ENCODE measurements at places on chromosomes 11 and 22.
A peak's percentile ranks its signal among the peaks of the same experiment; 100 is the strongest.

- no peak for DNase-seq
Observed at GRCh38 chr11:35682230-35683173, 19.9 kb downstream of the TRIM44 start.

DNA sequence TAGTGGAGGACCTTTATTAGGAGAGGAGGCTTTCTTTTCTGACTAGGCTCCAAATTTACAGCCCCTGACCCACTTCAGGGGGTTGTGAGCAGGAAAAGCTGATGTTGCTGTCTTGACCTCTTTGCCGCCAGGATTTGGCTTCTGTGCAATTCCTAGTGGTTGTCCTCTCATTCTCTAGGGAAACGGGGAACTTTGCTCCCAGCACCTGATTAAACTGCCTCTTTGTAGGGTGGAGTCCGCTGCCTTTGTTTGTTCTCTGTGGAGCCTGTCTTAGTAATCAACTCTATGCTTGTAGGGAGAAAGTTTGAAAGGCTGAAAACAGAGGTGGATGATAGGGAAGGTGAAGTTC lies 16.3 kb downstream of the CTNND1 start:
- DNase-seq, result no peak

DNA sequence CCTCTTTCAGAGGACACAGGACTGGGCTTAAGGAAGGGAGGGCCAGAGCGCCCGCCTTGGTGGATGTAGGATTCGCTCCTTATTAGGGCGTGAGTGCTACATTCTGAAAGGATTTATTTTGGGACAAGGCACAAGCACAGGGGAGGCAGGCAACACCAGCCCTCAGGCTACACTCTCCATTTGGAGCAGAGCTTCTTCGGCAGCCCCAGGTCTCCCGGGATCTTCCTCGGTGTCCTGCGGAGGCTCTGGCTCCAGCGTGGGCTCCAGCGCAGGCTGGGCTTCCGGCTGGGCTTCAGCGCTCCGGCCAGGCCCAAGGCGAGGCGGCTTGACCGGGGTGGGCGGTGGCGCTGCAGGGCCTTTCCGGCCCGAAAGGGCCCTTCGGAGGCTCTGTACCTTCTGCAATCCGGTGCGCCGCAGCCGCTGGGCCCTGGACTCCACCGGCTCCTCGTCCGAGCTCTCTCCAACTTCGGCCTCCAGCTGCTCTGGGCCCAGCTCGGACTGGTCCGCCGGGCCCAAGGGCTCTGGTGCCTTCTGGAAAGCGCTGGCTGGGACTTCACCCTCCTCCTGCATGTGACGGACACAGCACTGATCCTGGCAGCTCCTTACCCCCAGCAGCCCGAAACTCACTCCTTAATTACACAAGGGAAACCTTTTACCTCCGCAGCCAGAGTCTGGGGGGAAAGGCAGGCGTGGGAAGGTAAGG lies 1.1 kb downstream of the CAVIN3 start:
- no peak for DNase-seq

DNA sequence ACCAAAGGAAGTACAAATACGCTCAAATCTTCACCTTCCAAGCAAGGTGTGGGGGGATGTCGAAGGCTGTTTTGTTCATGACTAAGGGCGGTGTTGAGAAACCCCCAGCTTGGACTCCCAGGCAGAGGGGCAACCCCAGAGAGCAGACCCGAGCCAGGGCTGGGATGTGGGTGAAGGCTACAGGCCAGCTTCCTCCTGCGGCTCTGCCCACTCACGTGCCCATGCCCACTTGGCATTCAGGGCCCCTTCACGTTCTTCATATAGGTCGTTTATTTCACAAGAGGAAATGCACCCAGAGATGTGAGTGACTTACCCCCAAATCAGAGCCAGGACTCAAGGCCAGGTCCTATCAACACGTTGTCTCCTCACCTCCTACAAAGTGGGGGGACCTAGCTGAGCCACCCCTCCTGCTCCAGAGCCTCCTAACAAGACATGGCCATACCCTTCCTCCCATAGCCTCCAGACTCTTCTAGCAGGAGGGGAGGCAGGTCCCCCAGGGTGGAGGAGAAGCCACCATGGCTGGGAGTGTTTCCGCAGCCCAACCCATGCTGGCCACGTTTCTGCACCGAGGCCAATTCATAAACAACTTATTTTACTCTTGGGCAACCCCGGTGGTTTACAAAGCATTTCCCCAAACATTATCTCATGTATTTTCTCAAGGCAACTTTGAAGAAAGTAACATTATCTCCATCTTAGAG lies 22.0 kb downstream of the TMEM184B start:
- no peak for DNase-seq

DNA sequence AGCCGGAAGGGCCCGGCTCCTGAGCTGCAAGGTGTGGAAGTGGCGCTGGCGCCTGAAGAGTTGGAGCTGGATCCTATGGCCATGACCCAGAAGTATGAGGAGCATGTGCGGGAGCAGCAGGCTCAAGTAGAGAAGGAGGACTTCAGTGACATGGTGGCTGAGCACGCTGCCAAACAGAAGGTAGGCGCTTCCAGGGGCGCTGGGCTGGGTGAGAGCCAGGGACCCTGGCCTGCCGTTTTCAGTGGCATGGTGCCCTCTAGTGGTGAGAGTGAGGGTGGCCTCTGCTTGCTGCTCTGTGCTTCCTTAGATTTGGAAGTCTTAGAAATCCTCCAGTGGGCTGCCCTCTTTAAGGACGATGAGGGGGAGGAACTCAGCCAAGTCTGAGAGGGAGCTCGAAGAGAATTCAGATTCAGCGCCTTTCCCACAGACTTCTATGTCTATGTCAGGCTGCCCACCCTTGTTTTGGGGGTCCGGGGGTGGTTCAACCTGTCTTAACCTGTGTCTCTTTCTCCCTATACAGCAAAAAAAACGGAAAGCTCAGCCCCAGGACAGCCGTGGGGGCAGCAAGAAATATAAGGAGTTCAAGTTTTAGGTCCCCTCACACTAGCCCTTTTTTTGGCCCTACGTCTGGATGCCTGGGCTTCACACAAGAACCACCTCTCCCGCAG lies 1.8 kb upstream of the PACS1 start:
- DNase-seq, result peak; percentile 68

DNA sequence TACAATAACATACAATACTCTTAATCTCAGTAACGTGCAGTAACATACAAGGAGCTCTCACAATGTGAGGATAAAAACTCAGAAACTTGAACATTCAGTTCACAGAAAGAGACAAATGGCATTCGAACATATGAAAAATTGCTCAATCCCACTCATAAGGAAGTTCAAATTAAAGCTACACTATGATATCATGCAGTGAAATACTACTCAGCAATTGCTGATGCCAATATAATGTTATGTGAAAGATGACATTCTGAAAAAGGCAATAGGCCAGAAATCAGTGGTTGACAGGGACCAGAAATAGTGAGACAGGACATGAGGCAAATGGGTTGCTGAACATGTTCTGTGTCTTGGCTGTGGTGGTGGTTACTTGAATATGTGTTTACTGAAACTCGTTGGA lies 33.7 kb upstream of the PITPNB start:
- DNase-seq, result no peak

DNA sequence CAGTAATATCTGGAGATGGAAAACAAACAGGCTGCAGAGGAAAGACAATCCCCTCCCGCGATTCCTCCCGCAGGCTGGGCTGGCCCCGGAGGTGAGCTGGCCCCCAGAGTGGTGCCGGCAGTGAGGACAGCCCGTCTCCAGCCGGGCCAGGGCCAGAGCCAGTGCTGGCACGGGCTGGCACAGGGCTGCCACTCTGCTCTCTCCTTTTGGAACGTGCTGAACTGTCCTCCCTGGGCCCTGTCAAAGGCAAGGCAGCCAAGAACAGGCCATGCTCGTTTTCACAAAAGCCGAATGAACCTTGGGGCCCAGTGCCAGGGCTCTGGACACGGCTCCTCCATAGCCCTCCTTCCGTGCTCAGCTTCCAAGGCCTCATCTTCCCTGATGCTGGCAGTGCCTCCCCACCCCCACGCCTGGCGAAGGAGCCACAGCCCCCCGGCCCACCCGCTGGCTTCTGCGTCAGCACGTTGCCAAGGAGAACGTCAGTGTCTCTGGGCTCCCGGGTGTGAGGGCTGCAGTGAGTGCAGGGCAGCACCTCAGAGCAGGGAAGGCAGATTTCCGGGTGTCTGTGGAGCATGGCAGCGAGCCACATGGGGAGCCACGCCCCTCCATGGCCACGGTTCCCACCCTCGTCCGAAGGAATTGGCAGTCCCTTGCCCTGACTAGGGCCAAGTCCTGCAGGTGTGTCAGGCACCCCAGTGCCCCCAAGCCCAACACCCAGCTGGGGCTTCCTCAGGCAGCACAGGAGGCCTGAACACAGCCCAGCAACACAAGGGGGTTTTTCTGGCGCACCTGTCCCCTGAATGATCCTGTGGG lies 28.6 kb downstream of the GNAZ start:
- DNase-seq, result no peak

- no peak for DNase-seq
Observed at GRCh38 chr11:23924226-23924625, 572.6 kb upstream of the LUZP2 start.

- no peak for DNase-seq
Observed at GRCh38 chr11:88042238-88042637, 133.0 kb downstream of the RAB38 start.

DNA sequence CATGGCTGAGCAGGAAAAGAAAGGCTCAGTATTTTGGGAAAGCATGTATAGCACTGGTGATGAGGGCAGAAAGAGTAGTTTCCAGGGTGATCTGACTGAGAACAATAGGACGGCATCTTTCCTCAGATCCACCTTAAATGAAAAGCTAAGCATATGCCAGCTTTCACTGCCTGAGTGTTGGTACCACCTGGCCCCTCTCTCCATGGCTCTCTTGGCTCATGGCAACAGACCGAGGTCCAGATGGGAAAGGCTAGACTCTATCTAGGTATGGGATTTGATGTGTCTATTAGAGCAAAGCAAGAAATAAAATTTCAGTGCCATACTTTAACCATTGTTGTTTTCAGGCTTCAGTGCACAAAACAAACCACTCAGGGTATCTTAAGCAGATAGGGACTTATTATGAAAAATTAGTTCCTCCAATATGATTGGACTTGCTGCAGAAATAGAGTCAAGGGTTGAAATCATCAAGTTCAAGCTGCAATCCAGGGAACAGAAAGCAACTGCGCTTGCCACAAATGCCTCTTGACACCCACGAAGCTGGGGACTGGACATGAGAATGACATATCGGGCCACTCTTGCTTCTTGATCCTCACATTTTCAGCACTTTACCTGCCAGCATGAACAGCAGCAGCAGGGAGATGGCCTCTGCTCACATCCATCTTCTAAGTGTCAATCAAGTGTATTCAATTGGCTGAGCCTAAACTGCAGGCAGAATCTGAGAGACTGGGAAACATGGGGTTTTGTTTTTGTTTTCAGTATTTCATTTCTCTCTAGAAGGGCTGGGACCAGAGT lies 64.0 kb upstream of the SNX19 start:
- no peak for DNase-seq

GRCh38 chr11:68186061-68186460 lies 27.0 kb downstream of the KMT5B start:
- DNase-seq, result no peak

- DNase-seq, result no peak
Observed at GRCh38 chr22:42268852-42269410, 1.5 kb downstream of the TCF20 start.

DNA sequence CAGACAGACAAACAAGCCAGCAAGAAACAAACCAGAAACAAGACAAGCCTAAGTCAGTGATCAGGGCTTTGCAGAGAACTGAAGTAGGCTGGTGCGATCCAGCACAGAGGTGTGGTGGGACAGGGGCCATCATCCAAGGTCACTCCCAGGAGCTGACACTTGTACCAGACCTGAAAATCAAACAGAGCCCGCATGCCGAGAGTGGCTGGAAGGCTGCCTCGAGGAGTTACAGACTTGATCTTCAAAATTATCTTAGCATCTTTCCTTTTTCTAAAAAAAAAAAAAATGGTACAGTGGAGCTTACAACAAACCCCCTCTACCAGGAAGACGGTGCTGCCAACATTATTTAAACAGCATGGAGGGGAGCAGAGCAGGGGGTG lies 8.8 kb upstream of the SCUBE1 start:
- DNase-seq, result no peak

DNA sequence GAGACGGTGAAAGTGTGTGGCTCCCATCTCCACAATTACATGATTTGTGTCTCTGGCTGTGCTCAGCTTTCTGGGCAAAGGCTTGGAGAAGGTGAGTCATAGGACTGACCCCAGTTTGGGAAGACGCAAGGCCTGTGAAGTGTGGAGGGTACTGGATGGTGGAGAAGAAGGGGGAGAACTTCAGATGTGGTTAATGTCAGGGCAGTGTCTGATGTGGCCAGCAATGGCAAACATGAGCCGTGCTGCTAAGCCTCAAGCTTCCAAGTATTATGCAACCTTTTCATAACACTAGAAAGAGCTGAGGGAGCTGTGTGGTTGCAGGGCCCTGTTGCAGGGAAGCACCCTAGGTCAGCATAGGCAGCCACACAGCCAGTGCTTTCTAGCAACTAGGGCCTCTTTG lies 110.9 kb downstream of the NTM start:
- no peak for DNase-seq
